ENCODE measurements at places on chromosomes 5 and 9.
A peak's percentile ranks its signal among the peaks of the same experiment; 100 is the strongest.

DNA sequence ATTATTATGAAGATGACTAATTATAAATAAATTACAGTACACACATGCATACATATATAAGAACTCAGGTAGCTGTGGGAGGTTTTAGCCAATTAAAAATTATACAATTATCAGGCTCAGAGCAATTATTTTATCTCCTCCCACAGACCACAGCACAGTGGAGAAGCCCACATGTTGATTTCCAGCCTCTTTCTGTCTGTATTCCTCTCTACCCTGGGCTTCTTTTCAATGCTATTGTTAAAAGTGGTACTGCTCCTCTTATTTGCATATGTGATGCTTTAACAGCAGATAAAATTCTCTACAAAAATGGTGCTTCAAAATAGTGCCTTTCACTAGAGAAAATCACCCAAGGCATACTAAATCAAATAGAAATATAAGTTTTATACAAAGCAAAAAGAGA, 218.7 kb downstream of the NFIB start:
- DNase-seq, result no peak

DNA sequence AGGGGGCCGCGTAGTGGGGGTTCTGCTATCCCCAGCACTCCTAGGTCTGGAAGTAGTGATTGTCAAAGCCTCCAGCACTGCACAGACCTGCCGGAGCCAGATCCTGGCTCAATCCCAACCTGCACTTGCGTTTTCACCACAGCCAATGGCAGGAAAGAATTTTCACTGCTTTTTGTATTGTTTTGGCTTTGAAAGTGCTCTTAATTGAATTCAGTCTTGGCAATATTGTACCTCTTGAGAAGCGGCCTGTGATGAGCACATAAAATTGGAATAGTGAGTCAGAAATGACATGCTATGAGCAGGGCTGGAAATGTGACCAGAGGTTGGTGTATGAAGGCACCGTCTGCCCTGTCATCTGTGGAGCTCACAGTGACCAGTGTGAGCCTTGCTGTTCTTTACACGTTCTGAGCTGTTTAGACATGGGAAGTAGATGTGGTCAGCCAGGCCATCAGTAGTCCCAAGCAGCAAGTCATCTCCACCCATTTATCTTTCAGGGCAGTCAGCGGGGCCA, 41.5 kb downstream of the SECISBP2 start:
- DNase-seq, result peak; percentile 47

DNA sequence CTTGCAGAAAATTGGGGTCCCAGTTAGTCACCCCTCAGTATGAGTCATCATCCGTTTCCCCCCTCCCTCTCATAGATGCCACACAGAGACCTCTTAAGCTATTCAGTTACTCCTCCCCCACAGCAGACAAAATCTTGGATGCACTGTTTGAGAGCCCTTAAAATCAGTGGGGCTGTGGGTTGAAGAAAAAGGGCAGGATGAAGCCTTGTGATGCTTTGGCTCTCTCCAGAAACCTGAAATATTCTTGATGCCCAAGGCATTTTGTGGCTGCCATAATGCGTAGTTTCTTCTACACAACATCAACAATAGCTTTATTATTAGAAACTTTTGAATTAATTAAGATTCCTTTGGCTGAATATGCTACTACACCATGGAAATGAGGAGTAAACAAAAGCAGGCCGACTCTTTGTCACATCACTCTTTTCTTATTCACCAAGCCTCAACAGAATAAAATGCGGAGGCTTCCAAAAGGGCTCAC, 133.8 kb downstream of the MRPS30 start:
- DNase-seq, result no peak

GRCh38 chr5:176908675-176909368, 9.7 kb upstream of the HK3 start:
- DNase-seq, result no peak

Measured in muscle of arm (tissue), 14 donors.